ENCODE measurements at places on chromosomes 7 and 10.

- DNase-seq: no peak
These were observed 28.4 kb downstream of the BMPER start for GRCh38 chr7:33933611-33934281.

DNA sequence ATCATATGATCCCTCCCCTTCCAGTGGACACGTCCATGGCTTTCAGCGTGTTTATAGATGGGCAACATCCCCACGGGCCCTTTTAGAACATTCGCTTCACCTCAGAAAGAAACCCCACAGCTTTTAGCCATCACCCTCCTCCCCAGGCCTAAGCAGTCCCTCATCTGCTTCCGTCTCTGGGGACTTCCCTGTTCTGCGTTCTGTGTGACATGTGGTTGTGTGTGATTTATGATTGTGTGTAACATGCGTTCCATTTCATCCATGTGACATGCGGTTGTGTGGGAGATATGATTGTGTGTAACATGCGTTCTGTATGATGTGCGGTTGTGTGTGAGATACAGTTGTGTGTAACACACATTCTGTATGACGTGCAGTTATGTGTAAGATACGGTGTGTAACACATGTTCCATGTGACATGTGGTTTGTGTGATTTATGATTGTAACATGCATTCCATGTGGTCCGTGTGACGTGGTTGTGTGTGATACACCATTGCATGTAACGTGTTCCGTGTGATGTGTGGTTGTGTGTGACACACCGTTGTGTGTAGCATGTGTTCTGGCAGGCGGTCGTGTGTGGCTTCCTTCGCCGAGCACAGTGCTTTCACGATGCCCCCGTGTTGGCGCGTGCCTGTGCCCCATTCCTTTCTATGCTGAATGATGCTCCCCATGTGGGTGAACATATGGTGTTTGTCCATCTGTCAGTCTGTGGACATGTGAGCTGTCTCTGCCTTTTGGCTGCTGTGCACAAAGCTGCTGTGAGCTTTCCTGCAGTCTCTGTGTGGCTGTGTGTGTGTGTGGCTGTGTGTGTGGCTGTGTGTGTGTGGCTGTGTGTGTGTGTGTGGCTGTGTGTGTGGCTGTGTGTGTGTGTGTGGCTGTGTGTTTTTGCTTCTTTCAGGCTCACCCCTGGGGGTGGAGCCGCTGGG, 26.2 kb downstream of the PWWP2B start:
- no peak for DNase-seq

DNA sequence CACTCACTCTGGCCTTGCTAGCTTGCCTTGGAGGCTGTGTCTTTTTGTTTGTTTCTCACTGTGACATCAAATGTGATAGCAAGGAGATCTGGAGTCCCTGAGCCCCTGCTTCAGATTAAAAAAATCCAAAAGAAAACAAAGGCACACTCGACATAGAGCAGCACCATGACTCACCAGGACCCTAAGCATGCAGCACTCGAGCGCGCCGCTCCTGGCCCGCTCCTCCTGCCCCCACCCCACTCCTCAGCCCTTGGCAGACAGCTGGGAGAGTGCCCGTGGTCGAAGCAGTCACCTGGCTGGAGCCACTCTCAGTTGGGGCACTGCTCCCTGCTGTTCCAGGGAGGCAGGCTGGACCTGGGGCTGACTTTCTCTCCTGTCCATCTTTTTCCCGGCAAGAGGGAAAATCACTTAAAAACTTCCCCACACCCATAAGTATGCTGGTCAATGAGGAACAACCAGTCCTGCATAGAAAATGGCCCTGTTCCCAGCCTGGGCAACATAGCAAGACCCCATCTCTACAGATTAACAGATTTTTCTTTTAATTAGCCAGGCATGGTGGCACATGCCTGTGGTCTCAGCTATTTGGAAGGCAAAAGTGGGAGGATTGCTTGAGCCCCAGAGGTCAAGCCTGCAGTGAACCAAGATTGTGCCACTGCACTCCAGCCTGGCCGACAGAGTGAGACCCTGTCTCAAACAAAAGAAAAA, 128.4 kb downstream of the PAXIP1 start:
- DNase-seq: no peak

GRCh38 chr10:62171791-62172190, 96.9 kb downstream of the RTKN2 start:
- no peak for DNase-seq

DNA sequence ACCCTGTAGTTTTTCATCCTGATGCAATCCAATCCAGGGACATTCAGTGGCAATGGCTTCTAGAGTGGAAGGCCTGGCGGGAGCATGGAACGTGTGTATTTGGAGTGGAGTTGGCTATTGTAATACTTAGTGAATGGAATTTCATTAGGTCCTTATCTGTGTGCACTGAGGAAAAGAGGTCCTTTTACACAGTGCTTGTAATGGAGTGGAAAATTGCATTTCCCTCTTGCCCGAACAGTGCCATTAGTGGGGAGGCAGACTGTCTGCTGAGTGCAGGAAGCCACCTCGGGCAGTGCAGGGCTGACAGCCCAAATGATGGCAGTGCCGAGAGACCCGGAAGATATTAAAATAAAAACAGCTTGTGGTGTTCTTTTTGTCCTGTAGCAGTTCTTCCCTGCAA, 786.6 kb downstream of the LRMDA start:
- DNase-seq: no peak

DNA sequence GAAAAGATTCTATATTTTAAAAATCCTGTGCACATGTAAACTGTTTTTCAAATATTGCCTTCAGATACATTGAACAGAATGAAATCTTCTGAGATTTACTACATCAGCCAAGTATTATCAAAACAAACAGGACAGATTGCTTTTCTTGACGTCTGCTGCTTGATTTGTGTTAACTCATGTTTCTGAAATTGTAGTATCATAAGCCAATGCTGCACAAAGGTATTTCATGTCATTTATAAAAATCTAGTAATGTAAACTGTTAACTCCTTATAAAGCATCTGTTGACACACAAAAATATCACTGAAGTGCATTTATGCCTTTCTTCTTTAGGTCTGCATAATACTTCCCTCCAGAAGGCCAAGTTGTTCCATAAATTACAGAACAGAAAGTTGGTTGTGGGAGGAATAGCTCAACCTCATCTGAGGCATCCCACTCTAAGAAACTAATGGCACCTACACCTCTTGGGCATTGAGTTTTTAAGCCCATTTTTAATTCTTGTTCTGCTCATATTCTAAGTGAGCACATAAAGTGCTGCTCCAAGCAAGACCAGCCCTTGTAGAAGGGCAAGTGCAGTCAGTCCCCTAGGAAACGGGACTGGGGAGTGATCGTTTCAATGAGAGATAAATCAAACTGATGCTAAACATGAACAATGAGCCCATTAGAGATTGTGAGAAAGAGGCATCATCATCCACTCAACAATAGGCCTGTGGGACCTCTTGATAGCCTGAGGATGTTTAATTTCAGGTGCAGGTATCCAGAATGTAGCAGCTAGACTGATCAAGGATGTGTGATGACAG, 28.5 kb downstream of the CAV1 start:
- no peak for DNase-seq

DNA sequence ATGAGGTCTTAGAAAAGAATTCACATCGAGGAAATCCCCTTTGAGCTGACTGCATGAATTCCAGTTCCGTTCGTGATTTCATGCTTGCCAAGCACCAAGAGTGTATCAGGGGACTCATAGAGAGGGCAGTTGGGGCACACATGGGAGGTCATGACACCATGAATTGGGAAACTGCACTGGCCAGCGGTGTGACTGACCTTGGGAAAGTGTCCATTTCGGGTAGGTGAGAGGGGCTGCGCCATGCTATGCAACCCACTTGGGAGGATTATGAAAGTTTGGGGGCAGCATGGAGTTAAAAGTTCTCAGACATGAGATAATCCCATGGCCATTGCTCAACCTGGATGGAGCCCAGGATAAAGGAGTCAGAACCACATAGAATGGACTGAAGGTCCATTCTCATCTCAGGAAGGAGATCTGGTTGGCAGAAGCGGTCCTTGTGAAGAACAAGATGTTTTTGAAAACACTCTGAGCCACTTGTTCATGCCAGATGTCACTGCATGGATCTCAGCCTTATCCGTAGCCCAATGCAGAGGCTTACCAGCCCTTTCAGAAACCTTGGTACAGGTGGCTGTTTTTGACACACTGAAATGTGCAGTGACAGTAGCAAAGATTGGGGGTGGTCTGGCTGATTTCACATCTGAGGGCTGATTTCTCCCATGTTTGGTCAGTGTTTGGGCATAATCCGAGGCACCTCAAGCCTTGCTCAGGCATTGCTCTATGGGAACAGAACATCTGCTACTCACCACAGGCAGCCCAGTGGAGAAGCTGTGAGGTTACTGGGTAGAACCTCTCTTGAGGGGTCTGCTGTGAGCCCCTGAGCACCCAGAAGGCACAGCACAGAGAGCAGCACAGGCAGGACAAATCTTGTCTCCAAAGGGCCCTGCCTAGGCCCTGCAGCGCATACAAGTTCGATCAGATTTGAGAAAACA, 252.3 kb downstream of the CXCL12 start:
- DNase-seq: no peak

- no peak for DNase-seq
These were observed 77.0 kb upstream of the NMT2 start for GRCh38 chr10:15245530-15245929.

DNA sequence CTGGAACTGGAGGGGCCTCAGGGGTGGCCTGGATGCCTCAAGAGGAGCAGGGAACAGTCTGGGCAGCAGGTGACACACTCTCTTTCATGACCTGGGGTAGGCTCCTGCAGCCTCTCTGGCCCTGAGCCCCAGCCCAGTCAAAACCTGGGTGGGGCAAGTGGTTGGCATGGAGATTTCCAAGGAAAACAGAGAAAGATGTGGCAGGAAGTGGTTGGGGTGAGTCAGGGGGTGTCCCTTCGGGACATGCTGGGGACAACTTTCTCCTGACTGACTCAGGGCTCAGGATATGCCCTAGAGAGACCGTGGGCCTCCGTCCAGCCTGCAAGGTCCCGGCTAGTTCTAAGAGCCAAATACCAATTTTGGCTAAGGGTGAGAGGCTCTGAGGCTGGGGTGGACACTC, 2.9 kb downstream of the AQP1 start:
- DNase-seq: no peak

DNA sequence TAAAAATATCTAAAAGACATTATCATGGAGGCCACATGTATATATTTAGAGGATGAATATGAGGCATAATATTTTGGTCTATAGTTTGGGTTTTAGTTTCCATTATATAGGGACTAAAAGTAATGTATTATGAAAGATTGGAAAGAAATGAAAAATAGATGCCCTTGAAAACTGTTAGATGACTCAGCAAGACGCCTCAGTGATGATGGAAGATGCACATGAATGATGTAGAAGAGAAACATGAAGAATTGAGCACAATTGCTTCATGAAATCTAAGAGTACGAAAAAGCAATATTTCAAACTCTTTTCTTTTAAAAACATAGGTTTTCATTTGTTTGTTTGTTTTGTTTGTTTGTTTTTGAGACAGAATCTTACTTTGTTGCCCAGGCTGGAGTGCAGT, 89.8 kb downstream of the ARL4A start:
- DNase-seq: no peak

GRCh38 chr7:45623157-45623556, 49.0 kb downstream of the ADCY1 start:
- DNase-seq: no peak

GRCh38 chr10:103804871-103805270, 50.5 kb downstream of the SH3PXD2A start:
- no peak for DNase-seq

- DNase-seq: no peak
These were observed 21.1 kb downstream of the SMURF1 start for GRCh38 chr7:99122762-99123161.

DNA sequence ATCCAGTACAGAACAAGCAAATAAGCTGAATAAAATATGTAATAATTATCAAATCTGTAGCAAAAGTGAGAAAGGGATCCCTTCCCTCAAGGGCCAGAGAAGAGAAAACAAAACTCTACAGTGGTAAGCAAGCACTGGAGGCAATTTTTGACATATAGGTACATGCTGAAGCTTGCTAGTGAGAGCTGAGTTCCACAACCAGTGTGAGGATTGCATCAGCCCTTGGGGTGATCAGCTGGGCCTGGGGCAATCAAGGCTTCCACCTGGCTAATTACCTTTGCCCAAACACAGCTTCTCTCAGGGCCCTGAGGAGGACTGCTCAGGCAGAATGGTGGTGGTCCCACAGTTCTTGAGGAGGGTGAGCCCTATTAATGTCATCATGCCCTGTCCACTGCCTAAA, 134.4 kb upstream of the DLX6 start:
- DNase-seq: no peak

- DNase-seq: no peak
These were observed 74.7 kb downstream of the CACNB2 start for GRCh38 chr10:18214691-18215563.

DNA sequence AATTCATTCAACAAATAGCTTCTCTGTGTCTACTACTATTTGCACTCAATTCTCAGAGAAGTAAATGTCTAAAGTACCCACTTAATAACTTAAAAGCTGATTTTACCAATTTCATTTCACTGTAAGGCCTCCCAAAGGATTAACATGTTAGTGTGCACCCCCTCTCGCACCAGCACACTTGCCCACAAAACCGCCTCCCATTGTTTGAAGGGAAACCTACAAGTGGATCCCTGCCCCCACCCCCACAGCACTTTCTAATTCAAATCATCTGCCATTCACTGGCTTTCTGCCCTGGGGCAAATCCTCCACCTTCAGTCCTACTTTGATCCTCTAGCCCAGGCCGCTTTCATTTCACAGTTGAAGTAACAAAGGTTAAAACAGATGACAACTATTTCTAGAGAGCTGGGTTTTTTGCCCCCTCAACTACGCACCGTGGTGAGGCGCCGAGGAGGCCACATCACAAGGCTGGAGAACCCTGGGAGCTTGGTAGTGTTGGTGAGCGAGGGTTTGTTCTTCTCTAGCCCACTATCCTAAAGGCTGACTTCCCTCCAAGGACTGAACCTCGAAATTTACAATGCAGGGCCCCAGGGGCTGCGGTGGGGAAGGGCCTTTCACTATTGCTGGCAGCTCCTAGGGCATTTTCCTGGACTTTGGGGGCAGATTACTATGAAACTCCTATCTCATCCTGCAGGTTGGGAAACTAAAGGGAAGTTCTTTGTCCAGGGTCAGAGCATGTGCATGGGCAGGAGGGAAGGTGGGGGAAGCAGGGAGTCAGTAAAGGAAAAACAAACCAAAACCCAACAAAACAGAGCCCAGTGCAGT, 517.4 kb upstream of the ZMIZ1 start:
- DNase-seq: no peak

GRCh38 chr7:135154734-135155133, 6.9 kb downstream of the TMEM140 start:
- DNase-seq: no peak

- no peak for DNase-seq
These were observed 27.3 kb upstream of the SFRP5 start for GRCh38 chr10:97798958-97799610.

- DNase-seq: no peak
These were observed 93.4 kb upstream of the INHBA start for GRCh38 chr7:41796331-41796730.
